Spleen (tissue), 13 donors: ENCODE measurements at places on chromosomes 4 and X. TPM values are rescaled to one million over a fixed set of nuclear protein-coding genes. Genes with fewer than 3 reads are reported as not detected.

Gene NEIL3
- total RNA-seq, result 1.6 TPM

GRCh38 chr4:100796332-100796731 lies 278.5 kb upstream of the EMCN start:
- no peak for DNase-seq

- DNase-seq, result no peak
Observed at GRCh38 chr4:48266781-48267180, 2.9 kb downstream of the TEC start.

Gene NPY2R
- not detected for total RNA-seq

Gene LEF1
- total RNA-seq, result 33.3 TPM

- DNase-seq, result no peak
Observed at GRCh38 chr4:156294577-156294976, 340.9 kb upstream of the CTSO start.

- DNase-seq, result no peak
Observed at GRCh38 chr4:7311205-7311604, 118.9 kb downstream of the SORCS2 start.

- no peak for DNase-seq
Observed at GRCh38 chrX:8890794-8891193, 89.6 kb upstream of the FAM9A start.

Gene SSR4
- total RNA-seq, result 144 TPM

DNA sequence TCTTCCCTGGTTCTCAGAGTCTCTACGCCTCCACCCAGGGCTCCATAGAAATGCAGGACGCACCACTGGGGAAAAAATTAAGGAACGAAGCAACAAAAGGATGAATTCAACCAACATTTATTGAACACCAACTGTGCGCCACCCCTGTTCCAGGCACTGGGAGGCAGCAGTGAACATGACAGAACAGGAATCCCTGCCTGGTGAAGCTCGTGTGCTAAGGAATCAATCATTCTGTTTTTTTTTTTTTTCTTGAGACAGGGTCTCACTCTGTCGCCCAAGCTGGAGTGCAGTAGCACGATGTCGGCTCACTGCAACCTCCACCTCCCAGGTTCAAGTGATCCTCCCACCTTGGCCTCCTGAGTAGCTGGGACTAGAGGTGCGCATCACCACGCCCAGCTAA lies 1.9 kb upstream of the FTSJ1 start:
- DNase-seq, result no peak

Gene GAB1
- 23.6 TPM for total RNA-seq
